ENCODE measurements at places on chromosomes 7 and 10.
A peak's percentile ranks its signal among the peaks of the same experiment; 100 is the strongest.

DNA sequence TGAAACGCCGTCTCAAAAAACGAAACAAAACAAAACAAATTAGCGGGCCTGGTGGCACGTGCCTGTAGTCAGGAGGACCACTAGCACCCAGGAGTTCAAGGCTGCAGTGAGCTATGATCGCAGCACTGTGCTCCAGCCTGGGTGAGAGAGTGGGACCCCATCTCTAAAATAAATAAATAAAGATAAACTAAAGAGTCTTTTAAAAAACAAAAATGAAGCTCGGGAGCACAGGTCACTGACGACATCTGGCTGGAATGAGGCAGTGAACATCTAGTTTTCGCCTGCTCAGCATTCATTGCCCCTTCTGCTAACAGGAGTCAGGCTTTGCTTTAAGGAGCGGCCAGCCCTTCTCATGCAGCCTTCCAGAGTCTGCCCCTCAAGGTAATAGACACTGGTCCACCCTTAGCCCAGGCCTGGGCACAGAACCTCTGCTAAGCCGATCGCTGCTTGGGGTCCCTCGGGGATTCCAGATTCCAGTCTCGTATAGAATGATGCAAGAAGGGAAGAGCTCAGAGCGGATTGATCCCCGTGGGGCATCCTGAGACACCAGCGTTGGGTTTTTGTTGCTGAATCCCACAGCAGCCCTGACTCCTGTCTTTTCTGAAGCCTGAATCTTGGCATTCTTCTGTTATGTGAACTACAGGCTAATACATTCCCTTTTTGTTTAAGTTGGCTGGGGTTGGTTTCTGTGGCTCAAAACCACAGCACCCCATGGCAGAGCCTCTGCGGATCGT, 14.2 kb upstream of the FOXK1 start:
- peak; percentile 64 for DNase-seq

DNA sequence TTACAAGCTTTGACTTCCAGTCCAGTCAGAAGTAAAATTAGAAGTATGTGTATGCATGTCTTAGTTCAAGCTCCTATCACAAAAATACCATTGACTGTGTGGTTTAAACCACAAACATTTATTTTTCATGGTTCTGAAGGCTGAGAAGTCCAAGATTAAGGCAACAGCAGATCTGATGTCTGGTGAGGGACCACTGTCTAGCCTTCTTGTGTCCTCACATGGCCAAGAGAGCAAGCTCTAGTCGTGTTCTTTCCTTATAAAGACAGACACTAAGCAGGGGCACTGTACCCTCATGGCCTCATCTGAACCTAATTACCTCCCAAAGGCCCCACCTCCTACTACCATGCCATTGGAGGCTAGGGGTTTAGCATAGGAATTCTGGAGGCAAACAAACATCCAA, 41.3 kb upstream of the ARL4A start:
- DNase-seq = no peak

- DNase-seq = no peak
Measured at GRCh38 chr10:23238015-23238414, 45.9 kb downstream of the PTF1A start.

- no peak for DNase-seq
Measured at GRCh38 chr7:21543528-21544302, 876 bp downstream of the DNAH11 start.

- DNase-seq = no peak
Measured at GRCh38 chr7:30901856-30902255, 9.8 kb upstream of the AQP1 start.

- no peak for DNase-seq
Measured at GRCh38 chr7:45402480-45403218, 171.5 kb upstream of the ADCY1 start.

DNA sequence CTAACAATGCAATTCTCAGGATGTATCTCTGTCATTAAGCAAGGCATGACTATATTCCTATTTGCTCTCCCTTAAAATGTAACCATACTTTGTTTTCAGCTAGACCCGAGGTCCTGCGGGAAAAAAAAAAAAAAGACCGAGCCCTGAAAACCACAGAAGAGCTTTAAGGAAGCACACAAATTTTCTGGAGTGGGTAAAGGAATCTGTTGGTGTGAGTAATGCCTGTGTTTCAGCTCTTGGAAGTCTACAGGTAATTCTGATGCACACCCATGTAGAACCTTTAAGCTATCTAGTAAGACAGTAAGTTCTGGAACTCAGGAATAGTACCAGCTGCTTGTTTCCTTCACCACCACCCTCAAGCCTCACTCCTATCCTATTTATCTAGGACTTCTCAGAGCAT, 351.1 kb downstream of the PARD3 start:
- no peak for DNase-seq

GRCh38 chr10:120456143-120456625, 843 bp upstream of the PLPP4 start:
- DNase-seq = no peak

DNA sequence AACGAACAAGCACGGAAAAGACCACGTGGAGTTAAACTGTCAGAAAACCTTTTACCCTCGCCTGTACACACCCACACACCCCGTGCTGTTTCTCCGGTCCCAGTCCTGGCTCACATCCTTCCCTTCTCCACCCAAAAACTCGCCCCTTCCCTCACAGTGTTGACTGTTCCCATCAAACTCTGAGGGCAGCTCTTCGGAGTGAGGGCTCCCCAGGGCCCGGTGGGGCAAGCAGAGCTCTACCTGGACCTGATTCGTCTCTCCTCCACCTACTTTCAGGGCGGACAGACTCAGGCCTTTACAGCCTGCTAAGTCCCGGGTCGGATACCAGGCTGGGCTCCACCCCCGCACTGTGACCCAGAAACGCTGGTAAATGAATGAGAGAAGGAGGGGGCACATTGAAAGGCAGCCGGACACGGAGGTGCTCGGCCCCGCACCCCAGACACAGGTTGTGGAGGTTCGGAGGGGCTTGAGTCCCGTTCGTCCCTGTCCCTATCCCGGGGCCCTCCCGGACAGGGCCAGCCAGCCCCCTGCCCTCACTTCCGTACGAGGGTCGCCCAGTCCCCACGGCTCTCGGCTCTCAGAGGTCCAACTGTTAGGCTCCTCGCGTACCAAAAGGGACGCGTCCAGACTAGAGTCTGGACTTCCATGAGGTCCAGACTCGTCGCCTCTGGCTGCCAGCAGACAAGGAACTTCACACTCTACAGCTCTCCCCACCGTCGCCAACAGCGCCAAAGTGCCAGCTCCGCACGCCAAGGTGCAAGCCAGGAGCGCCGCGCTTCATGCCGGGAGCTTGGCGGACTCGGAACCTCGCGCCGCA, 31.7 kb upstream of the ASL start:
- no peak for DNase-seq

DNA sequence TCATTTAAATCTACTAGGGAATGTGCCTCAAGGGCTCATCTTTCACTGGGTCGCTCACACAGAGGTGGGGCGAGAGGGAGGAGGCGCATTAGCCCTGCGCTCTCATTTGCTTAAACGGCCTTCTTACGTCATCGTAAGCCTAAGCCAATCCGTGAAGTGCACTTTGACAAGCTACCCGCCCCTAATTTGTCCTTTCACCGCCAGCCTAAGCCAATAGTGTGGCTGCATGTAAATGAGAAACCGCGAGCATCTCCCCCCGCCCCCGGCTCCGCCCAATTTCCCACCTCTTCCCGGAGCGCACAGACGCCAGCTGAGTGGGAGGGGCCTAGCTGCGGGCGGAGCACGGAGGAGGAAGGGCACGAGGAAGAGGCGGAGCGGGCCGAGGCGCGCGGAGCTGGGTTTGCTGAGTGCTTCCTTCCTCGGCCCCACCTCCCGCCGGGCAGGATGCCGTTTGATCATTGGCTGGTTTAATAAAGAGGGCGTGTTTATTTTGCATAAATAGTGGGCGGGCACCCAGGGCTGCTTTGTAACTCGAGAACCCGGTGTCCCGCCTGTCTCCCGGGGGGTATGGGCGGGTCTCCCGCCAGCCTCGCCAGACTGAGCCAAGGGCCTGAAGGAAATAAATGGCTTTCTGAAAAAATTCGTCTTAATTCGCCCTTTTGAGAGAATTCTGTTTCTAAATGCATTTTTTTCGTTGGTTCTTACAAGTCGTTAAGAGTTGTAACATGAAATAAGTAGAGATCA, 289.6 kb upstream of the NFE2L3 start:
- DNase-seq = peak; percentile 100

DNA sequence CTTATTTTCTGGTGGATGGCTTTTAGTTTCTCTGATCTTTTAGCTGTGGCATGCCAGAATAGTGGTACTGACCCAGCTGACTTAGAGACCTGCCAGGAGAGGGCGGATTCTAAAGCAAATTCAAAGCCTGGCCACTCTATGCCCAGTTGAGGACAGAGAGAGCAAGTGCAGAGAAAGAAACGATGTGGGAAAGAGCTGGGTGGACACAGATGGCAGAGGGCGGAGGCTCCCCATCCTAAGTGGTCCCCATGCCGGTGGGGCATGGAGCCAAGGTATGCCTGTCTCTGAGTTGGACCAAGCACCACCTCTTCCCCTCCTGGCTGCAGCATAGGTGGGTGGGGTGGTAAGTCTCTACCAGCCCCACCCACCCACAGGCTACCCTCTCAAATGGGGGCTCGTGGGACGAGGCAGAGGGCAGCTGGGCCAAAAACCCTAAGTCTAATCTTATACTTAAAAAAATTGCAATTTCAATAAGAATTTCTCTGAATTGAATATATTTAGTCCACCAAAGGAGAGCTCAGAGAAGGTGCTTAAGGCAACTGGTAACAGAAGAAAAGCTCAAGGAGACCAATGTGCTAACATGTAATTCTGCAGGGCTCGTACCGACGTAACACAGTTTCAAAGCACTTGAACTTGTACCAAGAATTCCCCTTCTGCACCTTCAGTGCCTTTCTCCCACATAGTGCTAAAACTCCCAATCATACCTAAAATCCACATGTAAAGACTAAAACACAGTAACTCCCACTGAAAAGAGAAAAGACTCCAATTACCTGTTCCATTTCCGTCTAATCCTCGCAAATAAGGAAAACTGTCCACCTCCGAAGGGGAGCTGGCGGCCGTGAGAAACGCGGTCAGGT, 85.7 kb upstream of the NMT2 start:
- no peak for DNase-seq

GRCh38 chr10:75015442-75015841, 96.0 kb upstream of the SAMD8 start:
- no peak for DNase-seq

- peak; percentile 87 for DNase-seq
Measured at GRCh38 chr7:80699045-80699638, 60.7 kb downstream of the CD36 start.

- no peak for DNase-seq
Measured at GRCh38 chr7:87833130-87833529, 43.0 kb downstream of the SLC25A40 start.

GRCh38 chr10:110460111-110460809, 37.4 kb upstream of the DUSP5 start:
- no peak for DNase-seq

DNA sequence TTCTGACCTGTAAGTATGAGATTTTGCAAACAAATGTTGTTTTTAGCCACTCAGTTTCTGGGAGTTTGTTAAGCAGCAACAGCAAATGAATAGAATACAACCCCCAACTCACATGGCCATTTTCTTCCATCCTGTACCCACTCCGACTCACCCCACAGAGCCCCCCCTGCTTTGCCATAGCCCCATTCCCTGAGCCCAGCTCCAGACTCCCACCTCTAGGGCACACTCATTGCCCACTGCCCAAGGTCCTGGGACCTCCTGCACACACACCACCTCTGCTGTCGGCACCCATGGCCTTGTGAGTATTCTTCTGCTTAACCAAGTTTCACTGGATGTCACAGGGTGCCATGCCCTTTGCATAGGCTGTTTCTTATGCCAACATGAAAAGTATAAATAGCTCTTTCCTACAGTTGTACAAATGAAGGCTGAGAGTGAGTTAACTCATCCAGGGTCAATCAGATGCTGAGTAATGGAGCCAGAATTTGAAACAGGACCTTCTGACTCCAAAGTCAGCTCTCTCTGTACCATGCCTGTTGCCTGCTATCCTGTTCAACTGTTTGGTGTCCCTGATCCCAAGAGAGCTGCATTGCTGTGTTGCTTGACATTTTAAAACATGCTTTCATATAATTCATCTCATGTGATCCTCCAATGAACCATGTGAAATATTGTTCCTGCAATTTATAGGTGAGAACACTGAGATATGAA, 367.8 kb upstream of the ZMIZ1 start:
- DNase-seq = no peak

- DNase-seq = no peak
Measured at GRCh38 chr7:1511444-1512422, 7.5 kb upstream of the INTS1 start.

DNA sequence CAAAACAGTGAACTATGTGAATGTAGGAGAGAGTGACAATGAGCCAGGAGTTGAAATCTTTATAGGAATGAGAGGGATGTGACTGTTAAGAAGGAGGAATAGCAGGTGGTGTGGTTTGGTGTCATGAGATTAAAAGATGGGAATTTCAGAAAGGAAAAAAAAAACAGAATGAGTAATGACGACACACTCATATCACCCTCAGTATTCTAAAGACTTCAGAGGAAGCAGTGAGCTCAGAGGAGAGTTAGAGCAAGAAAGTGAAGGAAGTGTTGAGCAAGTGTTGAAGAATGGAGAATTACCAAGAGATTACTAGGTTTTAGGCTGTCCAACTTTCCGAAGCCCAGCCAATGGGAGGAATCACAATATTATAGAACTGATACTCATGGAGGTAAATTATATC, 220.5 kb upstream of the HGF start:
- DNase-seq = no peak

GRCh38 chr10:121070275-121071070, 219.3 kb downstream of the WDR11 start:
- no peak for DNase-seq

- no peak for DNase-seq
Measured at GRCh38 chr10:103277713-103278536, 987 bp downstream of the INA start.

- no peak for DNase-seq
Measured at GRCh38 chr10:84537447-84537931, 209.1 kb downstream of the CCSER2 start.

- DNase-seq = no peak
Measured at GRCh38 chr10:89278034-89278535, 23.8 kb upstream of the IFIT2 start.

GRCh38 chr10:113524120-113524519, 28.7 kb upstream of the HABP2 start:
- DNase-seq = no peak

- no peak for DNase-seq
Measured at GRCh38 chr10:7152341-7152740, 258.5 kb downstream of the SFMBT2 start.

DNA sequence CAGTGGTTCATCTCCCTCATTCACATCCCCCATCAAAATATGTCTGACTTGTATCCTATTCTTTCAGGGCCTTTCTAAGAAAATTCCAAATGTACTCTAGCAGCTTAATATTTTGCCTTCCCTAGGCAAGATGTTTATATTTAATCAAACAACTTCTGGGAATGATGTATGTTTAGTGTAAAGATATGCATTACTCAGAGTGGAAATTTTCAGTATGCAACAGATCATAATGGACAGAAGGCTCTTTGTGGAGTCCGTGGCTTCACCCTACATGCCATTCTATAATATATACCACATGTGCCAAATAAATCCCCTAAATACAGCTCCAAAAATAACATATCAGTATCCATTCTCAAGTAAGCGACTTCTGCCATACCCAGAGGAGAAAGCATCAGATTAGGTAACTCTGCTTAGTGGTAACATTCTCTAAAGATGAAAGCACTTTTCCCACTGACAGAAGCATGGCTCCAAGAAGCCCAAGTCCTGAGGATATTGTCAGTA, 316.6 kb downstream of the KCNMA1 start:
- DNase-seq = no peak

- no peak for DNase-seq
Measured at GRCh38 chr10:113754768-113755167, 3.3 kb downstream of the PLEKHS1 start.
